ENCODE measurements at places on chromosomes 5 and 9.

DNA sequence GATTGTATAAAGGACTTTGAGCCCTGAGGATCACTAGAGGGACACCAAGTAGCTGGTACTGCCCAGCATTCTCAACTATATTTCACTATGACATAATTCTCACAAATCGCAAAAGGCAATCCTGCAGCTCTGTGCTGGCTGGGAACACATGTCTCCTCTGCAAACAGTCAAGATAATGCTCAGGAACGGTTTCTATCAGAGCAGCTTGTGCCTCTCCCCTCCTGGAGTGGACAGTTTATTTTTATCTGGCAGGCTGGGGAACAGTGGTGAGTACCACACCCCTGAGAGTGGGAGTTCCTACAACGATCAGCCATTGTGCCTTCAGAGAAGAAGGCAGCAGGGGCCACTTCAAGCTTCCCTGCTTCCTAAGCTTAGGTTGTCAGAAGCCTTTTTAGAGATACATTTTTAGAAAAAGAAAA, 65.8 kb downstream of the ERAP1 start:
- DNase-seq, result no peak

- DNase-seq, result no peak
Measured at GRCh38 chr5:561408-561807, 37.2 kb upstream of the SLC9A3 start.

DNA sequence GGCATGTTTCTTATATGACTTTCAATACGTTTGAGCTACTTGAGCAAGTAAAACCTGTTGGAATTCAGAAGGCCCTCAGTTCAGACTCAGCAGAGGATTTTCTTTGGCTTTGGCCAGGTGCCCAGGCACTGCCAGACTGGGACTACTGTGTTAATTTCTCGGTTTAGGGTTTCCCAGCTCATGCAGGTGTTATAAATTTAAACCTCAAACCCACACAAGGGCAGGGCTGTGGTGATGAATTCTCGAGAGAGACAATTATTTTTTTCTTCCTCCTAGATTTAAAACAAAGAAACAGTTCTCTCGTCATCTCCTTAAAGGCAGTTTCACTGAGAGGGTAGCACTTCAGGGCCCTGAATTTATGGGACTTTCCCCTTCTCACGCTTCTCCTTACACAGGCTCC, 406.0 kb upstream of the PIK3R1 start:
- no peak for DNase-seq

- DNase-seq, result no peak
Measured at GRCh38 chr5:60365001-60365400, 335.0 kb downstream of the DEPDC1B start.

GRCh38 chr5:143771602-143772001, 40.4 kb upstream of the HMHB1 start:
- no peak for DNase-seq

DNA sequence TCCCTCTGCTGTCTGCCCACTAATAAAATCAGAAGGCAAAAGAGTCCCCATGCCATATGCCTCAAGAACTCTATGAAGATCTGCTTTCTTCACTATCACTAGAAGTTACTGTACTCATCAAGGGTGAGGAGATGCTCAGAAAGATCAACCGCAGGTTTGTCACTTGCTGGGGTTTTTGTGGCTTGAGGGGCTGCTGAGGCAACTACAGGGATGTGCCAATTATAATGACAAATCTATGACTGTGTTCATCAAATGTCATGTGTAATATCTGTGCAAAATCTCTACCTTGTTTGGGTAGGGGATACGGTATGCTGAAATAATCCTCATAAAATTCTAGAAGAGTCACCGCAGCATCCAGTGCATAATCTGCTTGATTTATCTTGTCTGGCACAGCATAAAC, 13.0 kb downstream of the ERAP1 start:
- no peak for DNase-seq

DNA sequence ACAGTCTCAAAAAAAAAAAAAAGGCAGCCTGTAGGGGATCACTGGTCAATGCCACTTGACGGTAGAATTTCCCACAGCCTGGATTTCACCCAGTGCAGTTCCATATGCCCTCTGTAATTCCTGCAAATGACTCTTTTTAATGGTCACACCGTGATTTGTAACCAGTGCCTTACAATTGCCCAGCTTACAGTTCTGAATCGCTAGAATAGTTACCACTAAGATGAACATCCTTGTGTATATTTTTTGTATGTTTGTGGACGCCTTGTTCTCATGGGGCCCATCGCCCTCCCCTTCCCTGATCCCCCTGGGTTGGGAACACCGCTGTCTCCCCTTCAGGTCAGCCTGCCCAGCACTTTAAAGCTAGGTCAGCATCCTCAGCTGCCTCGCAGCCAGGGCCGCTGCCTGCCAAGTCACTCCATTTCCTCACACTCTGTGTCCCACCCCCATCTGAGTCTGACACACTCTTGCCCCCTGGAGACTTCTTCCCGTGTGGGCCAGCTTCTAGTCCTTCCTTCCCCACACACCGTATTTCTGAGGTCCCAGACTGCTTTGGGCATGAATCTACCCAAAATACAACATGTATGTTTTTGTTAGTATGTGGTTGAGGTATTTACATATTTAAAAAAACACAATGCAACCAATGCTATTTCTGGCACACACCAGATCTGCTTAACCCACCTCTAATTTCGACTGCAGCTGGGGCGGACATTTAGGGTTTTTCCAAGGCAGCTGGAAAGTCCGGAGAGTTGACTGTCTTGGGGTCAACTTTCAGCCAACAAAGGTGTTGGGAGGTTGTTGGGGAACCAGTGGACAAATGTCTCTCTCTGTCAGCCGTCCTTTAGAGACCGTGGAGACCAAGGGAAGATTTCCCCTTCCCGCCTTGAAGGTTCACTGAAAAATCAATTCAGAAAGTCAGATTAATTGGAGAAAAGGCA, 120.5 kb upstream of the NEK6 start:
- no peak for DNase-seq

GRCh38 chr9:19116107-19116790, 11.0 kb downstream of the PLIN2 start:
- no peak for DNase-seq

DNA sequence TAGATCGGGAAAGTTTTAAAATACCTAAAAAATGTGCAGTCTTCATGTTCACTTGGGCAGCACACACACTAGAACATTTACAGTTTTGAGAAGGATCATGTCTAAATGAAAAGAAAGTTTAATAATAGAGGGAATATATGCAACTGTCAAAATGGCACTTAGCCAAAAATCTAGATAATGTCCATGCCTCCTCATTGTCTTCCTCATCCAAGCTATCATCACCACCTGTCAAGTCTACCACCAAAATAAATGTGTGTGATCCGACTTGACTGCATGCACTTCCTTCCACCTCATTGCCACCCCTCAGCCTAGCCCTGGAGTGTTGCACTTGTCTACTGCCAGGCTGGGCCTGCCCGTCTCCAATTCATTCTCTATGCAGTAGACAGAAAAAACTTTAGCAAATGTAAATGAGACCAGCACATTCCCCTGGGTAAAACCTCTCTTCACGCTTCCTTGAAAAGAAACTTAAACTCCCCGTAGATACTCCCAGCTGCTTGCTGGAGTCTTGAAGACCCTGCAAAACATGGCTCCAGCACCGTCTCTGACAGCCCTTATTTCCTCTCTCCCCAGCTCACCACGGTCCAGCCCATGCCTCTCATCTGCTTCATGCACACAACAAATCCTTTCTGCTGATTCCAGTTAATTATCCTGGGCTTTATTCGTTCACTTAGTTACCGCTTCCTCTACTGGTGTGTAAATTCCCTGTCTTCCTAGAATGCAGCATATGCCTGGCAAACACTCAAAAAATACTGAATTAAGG, 66.9 kb downstream of the FANCC start:
- peak; percentile 4 for DNase-seq

GRCh38 chr9:121324316-121324715, 45.7 kb downstream of the STOM start:
- DNase-seq, result no peak

GRCh38 chr9:25543806-25544205, 134.4 kb downstream of the TUSC1 start:
- no peak for DNase-seq

DNA sequence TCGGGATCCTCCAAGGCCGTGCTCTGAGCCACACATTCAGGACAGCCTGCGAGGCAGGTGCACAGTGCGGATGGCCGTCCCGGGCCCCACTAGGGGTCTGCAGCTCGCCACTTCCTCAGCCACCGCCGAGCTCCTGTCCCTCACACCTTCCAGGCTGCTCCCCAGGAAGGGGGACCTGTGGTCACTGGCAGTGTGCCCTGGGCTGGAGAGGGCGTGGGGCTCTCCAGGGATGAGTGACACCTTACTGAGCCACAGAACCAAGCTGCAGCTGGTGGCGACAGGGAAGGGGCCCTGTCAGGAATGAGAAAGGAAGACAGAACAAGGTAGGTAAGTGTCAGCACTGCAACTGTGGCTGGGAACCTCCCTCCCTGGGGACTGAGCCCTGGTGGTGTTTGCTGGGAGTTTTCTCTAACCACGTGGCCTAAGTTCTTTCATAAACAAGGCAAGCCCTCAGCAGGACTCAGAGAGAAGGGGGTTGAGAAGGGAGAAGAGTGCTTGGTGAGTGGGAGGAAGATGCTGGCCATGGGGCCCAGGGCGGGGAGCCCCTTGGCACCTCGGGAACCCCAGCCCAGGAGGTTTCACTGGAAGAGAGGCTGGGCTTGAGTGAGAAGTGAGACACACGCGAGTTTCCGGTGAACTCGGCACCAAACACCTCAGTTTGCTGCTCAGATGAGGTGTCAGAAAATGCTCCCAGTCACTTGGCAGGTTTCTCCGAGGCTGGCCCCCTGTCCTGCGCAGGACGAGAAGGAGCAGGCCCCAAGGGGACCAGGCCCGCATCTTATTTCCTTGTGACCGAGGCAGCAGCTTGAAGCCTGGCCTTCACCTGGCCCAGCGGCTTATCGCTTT, 5.2 kb downstream of the IL13 start:
- peak; percentile 51 for DNase-seq

- no peak for DNase-seq
Measured at GRCh38 chr9:95649801-95650213, 133.0 kb upstream of the PTCH1 start.

GRCh38 chr9:108956631-108957026, 22.4 kb downstream of the ABITRAM start:
- DNase-seq, result no peak

Measured in HAP-1 (cell line).